NCI-H1694 treated with DMSO at 0.1 percent for 48 hours (cell line): ENCODE measurements at places on chromosomes 11 and 22.

- DNase-seq = no peak
These were observed 304.8 kb upstream of the SORL1-AS1 start for GRCh38 chr11:121757480-121758125.

DNA sequence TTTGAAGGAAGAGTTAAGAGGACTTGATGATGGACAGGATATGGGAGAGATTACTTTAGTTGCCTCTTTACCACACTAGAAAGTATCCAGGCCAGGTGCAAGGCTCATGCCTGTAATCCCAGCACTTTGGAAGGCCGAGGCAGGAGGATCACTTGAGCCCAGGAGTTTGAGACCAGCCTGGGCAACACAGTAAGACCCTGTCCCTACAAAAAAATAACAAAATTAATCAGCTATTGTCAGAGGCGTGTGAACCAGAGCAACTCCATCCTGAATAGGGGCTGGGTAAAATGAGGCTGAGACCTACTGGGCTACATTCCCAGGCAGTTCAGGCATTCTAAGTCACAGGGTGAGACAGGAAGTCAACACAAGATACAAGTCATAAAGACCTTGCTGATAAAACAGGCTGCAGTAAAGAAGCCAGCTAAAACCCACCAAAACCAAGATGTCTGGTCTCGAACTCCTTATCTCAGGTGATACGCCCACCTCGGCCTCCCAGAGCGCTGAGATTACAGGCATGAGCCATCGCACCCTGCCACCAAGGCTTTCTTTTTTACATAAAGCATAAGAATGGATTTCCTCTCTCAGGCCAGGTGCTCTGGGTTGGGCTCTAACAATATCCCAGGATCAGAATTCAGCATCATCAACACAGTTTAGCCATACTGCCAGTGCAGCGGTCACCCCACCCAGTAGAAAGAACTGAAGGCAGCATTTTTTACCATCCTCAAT is 17.8 kb downstream of the PI4KA start:
- no peak for DNase-seq

GRCh38 chr11:985406-985805 is 51.1 kb downstream of the MUC6 start:
- DNase-seq = no peak

DNA sequence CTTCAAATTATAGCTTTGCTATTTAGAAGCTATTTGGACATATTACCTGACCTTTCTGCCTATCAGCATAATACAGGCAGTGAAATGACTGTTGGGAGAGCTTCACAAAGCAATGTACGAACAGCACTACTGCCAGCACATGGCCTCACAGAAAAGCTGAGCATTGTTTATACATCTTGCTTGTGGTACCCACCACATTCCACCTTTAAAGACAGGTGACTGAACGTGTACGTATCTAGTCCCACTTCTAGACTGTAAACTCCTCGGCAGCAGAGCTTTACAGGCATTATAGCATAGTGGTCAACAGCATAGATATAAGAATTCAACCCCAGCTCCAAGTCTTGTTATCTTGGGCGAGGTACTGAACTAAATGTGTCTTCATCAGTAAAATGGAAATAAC is 1.6 kb downstream of the JOSD1 start:
- DNase-seq = no peak

GRCh38 chr22:44500599-44500998 is 2.6 kb upstream of the RTL6 start:
- no peak for DNase-seq

- no peak for DNase-seq
These were observed 16.3 kb downstream of the APOL5 start for GRCh38 chr22:35733791-35734516.

DNA sequence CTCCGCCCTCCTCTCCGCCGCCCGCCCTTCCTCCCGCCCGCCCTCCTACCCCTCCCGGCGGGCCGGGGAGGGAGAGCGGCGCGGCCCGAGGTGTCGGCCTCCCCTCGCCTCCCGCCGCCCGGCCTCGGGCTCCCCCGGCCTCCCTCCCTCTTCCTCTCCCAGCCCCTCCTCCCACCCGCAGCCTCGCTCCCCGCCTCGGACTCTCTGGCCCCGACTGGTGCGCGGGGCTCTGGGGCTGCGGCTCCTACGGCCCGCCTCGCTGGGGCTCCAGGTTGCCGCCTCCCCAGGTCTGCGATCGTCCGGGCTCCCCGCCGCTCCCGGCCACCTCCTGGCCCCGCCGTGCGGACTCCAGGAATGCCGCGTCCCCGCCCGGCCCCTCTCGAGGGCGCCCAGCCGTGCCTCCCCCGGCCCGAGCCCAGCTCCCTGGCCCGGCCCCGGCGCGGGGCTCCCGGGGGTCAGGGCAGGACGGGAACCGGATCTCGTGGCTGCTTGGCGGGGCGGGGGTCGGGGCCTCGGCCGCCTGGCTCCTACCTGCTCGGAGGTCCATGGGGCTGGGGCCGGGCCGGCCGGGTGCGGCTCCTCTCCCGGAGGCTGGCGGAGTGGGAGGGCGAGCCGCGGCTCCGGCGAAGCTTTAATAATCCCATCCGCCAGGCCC is at the start of gene CLCF1:
TSS of gene CLCF1 (minus strand) at position 606 of the 655 bp plus-strand sequence. CDS start at position 547, 59 bp downstream.
- no peak for DNase-seq

GRCh38 chr11:108568195-108568858 is 25.2 kb downstream of the EXPH5 start:
- no peak for DNase-seq

- DNase-seq = no peak
These were observed 1075.9 kb downstream of the BRD1 start for GRCh38 chr22:48751539-48752437.

- DNase-seq = no peak
These were observed 208.0 kb downstream of the C11orf91 start for GRCh38 chr11:33492596-33492995.

GRCh38 chr11:88042647-88043046 is 132.6 kb downstream of the RAB38 start:
- DNase-seq = no peak

DNA sequence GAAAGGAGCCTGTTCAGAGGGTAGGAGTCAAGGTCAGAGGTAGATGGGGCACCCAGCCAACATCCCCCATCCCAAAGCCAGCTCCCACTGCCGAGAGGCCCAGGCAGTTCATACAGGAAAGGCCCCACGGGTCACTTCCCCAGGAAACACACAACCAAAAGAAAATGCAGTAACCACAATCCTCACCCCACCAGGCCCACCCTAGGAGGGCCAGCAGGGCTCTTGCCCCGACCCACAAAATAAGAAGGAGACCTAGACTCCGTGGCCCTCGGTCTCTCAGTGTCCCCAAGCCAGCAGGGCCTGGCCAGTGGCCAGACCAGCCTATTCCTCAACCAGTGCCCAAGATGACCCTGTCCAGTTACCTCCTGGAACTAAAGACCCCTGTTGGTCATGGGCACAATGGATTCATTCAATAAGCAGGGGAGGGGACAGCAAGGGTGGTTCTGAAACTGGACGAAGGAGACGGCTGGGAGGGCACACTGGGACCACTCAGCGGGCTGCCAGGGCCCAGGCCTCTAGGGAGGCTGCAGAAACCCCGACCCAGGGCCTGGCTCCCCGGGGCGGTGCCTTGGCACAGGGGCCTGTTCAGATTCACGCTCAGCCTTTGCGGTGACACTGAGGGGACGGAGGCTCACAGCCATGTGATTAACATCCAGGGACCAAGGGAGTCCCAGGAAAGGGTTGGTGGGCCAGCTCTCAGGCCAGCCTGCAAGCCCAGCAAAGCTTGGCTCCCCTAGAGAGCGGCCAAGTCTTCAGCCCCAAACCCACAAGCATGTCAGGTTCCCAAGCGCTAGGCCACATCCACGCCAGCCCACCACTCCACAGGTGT is 5.5 kb downstream of the RAB3IL1 start:
- DNase-seq = no peak

DNA sequence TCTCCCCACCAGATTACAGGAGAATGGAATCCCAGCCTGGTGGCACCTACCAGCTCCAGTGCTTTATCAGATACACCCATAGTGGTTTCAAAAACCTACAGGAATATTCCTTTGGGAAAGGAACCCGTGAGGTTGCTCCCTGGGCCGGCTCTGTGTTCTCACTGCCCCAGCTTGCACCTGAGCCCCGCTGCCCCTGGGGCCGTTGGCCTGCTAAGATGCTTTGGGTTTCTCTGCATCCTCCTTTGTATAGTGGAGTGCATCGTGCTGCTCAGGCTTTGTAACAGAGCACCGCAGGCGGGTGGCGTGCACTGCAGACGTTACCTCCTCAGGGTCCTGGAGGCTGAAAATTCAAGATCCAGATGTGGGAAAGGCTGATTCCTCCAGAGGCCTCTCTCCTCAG is 414.1 kb downstream of the BRD1 start:
- DNase-seq = no peak

DNA sequence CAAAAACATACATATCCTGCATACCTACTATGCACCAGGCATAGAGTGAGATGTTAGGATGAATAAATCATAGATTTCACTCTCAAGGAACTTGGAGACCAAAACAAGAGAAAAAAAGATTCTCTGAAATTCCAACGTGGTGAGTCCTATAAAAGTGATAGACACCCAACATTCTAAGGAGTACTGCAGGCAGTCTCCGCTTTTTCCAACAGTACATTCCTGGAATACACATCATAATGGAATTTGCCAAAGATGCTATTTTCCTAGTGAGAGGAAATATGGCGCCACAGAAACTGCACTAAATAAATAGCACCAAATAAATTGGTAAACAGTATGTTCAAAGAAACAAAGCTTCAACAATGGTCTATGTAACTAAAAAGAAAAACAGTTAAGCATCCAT is 6.0 kb downstream of the TMEM123 start:
- DNase-seq = no peak

DNA sequence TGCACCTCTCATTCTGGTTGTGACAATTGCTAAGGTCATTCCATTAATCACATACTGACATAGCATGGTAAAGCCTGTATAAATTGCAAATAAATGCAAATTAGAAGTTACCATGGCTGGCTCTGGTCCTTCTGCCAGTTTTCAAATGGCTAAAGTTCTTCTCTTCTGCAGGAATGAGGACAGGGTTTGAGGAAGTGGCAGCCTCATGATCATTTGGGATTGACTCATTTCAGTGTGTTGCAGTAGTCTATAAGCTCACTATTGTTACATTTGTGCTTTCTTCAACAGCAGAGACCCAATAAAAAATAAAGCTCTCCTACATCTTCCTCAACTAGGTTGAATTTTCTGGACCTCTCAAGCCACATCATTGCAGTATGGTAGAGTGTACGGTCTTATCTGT is 60.3 kb downstream of the NECTIN1 start:
- DNase-seq = no peak

DNA sequence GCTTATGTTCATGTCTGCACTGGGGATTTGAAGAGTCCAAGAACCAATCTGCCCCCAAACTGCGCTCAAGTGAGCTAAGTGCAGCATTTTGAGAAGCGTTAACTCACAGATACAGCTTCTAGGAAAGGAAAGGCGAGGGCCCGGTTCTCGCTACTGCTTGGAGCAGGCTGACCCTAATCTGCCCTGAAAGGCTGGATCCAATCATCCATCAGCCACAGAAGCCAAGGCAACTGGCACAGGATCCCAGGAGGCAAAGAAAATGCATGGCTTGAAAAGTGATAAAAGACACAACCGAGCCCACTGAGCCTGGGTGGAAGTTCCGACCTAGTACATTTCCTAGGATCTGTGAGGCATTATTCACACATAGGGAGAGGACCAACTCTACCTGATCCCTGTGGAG is 174.8 kb downstream of the LARGE1 start:
- no peak for DNase-seq

GRCh38 chr22:49483281-49483870 is 344.3 kb downstream of the BRD1 start:
- no peak for DNase-seq

GRCh38 chr11:931385-931784 is 5.7 kb downstream of the AP2A2 start:
- no peak for DNase-seq

DNA sequence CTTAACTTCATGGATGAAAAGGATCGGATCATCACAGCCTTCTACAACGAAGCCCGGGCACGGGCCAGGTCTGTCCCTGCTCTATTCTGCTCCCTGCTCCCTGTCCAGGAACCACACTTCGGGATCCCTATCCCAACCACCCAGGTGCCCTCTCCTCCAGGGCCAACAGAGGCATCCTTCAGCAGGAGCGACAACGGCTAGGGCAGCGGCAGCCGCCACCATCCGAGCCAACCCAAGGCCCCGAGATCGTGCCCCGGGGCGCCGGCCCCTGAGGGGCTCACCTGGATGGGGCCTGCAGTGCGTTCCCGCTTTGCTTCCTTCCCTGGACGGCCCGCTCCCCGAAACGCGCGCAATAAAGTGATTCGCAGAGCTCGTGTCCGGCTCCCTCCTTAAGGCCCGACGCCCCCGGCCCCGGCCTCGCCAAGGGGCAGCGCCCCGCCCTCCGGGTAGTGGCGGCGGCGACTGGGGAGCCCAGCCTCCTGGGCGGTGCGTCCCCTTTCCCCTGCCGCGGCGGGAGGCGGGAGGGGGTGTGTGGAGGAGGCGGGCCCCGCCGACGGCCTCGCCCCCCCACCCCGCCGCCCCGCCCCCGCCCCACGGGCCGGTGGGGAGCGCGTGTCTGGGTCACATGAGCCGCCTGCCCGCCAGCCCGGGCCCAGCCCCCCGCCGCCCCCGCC is at the start of gene VEGFB:
TSS of gene VEGFB (plus strand) at position 672 of the 674 bp plus-strand sequence. CDS start 250 bp downstream, outside the sequence.
- DNase-seq = peak; percentile 28

GRCh38 chr11:59102259-59102765 is 4.7 kb upstream of the FAM111B start:
- DNase-seq = no peak

DNA sequence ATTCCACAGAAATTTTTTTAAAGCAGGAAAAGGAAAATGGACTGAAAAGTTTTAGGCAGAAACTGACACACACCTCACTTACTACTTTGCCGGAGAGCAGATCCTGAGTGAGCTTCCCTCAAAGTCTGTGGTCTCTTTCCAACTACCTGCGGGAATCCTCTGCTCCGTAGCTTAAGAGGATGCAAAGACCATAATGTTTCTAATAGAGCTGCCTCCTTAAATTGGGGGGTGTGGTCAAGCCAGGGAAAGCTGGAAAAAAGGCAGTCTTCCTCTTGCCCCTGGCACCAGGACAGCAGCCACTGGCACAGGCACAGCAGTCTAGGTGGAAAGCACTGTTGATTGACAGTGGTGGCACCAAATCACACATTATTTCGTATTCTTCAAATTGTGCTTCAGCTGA is at the start of gene ETS1:
TSS of gene ETS1 (minus strand) at position 144 of the 400 bp plus-strand sequence. CDS start 14,428 bp downstream, outside the sequence.
- no peak for DNase-seq

- DNase-seq = no peak
These were observed 61.8 kb downstream of the UBASH3B start for GRCh38 chr11:122717264-122717867.

DNA sequence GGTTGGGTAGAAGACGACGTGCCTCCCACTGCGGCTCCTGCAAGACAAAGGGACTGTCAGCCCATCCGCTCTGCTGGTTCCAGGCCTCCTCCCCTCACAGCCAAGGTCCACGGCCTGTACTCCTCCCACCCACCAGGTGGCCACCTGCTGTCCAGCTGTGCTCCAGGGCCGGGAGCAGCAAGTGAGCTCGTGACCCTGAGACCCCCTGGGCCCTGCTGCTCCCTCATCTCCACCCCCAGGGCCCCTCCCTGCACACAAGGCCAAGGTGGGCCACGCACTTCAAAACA is 27.4 kb downstream of the TSPAN4 start:
- no peak for DNase-seq
